H54 (cell line): ENCODE measurements at places on chromosomes 1 and 21.

DNA sequence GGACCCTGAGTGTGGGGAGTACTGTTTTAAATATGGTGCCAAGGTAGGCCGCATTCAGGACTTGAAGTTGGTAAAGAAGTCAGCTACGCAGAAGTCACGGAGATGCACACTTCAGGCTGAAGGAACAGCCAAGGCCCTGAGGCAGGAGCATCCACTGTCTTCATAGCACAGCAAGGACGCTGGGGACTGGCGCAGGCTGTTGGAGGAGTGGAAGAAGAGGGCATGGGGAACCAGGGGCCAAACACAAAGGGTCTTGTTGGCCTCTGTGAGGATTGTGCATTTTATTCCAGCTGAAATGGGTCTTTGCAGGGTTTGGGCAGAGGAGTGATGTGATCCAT lies 16.6 kb downstream of the DNAJC16 start:
- DNase-seq: no peak

- DNase-seq: no peak
Observed at GRCh38 chr21:45549626-45550463, 7.6 kb upstream of the SLC19A1 start.

DNA sequence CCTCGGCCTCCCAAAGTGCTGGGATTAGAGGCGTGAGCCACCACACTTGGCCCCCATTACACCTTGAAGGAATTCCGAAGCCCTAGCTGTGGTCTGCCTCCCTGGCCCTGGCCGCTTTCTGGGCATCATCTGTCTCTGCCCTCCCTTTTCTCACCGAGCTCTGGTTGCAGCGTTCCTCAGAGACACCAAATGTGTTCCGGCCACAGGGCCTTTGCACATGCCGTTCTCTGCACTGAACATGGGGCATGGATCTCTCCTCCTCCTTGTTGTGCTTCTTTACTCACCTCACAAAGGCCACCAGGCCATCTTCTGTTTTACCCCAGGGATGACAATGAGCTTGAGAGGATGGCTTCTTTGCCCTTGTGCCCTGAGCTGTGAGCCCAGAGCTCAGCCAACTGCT lies 39.3 kb downstream of the CA6 start:
- no peak for DNase-seq

GRCh38 chr1:7383671-7384520 lies 387.2 kb upstream of the VAMP3 start:
- no peak for DNase-seq

DNA sequence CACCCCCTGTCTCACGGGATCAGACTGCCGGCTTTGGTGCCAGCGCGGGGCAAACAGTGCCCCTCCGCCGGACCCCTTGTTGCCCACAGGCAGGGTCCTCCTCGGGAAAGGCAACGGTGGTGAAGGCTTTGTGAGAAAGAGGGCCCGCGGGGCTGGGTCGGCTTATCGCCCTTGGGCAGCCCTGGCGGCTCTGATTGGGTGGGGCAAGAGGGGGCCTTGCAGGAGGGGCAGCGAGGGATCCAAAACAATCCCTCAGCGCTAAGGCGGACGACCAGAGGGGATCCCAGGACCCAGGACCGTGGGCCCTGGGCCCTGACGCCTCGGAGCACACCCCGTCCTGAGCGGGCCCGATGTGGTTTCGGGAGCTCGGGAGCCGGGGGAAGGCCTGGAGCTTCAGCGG lies 3.9 kb upstream of the ZNF678 start:
- no peak for DNase-seq

DNA sequence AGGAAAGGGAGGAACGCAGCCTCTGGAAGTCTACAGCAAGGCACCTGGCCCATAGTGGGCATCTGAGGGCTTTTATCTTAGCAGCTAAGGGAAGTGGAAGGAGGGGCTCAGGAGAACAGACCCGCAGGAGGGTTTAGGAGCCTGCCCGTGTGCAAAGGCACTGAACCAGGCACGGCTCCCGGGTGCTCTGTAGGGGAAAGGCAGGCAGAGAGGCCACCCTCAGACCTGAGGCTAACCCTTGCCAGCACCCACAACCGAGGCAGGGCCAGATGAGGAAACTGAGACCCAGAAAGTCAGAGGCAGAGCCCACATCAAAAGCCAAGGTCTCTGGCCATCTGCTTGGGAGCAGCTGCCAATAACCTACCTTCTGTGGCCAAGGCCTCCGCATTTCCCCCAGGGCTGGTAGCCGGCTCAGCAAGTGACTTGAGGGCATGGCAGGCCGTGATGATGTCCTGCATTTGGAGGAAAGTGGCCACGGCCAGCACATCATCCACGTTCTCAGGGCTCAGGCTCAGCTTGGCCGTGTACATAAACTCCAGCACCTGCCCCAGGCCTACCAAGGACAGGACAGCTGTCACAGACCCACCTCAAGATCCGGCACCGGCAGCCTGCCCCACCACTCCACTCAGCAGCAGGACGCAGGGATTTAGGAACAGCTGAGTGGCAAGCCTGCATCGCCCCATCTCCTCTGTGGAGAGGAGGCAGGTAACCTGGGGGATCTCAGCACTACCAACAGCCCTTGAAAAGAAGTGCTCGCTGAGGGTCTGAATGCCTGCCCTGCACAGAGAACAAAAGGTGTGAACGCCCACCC lies 29.1 kb downstream of the ZBTB17 start:
- no peak for DNase-seq

- no peak for DNase-seq
Observed at GRCh38 chr1:107895403-107896191, 69.4 kb downstream of the VAV3 start.

DNA sequence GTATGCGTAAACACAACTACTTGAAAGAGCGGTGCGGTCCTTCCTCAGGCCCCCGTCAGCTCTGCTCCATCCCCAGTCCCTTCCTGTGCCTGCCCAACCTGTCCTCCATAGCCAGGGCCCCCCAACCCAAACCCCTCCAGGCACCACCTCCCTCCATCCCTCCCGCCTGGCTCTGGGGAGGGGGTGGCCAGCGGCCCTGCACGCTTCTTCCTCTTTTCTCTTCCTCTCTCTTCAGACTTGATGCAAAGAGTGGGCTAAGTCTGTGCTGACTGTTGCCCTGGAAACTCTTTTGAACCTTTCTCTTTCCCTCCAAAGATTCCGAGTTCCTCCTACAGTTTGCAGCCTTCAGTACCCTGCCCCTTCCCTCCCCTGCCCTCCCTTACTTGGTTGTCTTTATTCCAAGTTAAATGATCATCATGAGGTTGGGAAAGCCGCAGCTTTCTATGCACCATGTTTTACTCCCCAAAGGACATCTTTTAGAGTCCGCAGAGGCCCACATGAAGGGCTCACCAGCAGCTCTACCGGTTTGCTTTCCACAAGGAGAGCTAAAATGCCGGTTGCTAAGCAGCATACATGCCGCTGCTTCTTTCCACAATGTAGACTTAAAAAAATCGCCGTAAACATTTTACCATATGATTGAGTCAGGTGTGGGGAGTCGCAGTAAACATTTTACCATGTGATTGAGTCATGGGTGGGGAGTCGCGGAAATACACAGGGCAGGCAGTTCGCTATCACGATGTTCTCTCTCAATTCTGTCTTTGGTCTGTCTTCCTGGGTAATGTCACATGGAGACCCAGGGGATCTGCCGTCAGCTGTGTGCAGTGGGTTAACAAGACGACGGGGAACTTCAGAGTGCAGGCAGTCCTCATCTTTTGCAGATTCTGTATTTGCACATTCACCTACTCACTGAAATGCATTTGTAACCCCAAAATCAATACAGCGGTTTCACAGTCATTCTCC lies 525.3 kb downstream of the KIF26B start:
- DNase-seq: no peak

DNA sequence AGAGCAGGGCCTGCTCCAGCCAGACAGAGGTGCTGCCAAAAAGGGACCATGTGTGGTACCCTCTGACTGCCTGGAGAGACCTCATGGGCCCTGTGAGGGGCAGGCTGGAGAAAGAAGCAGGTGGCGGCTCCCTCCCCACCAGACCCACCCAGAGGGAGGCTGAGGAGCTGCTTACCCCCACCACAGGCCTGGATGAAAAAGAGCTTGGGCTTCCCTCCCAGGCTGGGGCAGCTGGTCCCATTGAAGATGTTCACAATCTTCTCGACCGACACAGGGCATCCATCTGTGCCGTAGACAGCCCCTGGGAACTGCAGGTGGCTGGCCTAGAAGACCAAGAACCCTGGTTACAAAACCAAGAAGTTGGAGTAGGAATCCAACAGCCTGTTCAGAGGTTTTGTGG lies 19.6 kb downstream of the CASP9 start:
- no peak for DNase-seq

DNA sequence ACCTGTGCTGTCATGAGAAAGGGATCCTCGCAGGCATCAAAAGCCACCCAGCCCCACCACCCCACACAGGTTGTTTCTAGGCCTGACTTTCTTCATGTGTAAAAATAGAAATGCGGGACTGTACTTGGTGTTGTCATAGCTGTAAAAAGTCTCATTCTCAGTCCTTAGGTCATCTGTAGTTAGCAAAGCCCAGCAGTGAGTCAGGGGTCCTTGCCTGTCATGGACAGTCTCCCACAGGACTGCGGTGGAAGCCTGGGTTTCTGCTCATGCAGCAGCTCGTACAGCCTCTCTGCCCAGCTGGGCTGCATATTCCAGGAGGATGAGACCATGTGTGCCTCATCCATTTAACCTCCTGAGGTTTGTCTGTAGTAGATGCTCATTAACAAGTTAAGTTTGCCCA lies 58.2 kb downstream of the MRPS6 start:
- DNase-seq: no peak

DNA sequence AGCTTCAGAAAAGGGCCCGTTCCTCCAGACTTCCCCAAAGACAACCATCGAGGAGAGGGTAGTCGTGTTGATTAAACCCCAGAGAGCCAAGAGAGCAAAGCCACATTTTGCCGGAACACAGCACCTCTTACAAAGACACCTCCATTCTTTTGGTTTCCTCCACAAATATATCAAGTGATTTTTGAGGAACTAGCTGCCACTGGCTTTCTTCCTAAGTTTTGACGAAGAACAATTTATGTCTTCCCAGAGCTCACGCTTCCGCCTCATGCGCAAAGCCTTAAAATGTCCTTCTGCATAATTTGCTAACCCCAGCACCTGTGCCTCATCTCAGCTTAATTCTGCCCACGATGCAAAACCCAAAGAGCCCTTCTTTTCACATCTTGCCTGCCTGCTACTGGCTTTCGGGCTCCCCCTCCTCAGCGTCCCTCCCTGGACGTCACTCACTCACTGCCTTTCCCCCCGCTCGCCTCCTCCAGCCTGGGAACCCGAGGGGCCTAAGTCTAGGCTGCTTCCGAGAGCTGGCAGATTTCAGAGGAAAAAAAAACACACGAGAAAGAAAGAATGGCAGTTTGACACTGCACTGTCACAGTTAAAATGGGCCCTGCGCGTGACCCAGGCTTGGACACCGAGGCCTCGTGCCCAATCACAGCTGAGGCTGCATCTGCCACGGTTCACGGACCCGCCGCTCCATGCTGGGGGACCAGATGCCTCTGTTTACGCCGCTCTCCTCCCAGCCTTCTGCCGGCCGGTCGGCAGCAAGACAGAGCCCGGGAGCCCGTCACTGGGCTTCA lies 77.6 kb upstream of the IFNAR2 start:
- DNase-seq: no peak

- no peak for DNase-seq
Observed at GRCh38 chr1:45258059-45258650, 51.8 kb upstream of the ZSWIM5 start.

DNA sequence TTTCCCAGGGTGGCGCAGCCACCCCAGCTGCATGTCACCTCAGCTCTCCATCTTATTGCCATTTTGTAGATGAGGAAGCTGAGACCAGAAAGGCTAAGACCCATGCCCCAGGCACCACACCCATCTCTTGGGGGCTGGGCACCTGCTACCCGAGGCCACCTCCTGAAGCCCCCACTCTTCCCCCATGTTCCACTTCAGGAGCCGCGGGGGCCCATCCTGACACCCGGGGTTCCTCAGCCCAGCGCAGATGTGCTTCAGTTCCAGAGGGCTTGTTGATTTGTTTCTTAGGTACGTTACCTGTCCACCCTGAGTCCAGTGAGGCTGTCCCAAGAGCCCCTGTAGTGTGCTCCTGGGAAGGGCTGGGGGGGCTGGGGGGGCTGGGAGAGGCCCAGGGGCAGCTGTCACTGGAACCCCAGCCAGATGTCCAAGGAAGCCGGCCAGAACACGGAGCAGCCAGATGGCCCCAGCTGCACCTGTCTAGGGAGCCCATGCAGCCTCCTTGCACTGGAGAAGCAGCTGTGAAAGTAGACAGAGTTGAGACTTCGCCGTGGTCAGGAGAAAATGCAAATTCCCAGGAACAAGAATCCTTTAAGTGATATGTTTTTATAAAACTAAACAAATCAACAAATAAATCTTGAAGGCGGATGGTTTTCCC lies 17.1 kb upstream of the CCDC27 start:
- no peak for DNase-seq

DNA sequence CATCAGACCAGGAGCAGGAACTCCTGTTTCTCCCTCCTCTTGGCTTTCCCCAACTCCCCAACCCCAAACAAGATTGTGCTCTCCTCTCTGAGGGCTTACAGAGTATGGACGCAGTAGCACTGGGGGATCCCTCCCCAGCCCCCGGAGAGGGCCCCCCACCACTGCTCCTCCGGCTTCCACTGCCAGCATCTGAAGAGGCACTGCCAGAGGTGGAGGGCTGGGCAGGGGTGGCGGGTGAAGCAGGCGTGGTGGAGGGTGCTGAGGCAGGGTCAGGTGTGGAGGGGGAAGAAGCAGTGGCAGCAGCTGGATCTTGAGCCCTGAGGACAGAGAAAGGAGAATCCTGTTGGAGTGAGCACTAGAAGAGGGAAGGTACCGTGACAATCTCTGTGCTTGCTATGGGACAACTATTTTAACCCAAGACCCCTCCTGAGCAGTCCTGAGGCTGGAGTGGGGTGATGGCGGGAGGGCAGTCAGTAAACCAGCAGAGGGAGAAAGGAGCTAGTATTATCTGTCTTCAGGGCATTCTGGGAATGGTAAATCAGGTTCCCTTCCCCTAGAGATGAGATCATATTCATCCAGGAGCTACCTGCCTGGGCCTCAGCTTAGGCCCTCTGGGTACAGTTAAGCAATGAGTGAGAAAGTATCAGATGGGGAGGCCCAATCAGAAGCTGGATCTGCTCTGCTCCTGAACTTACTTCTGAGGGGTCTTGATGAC lies 2.4 kb downstream of the UBQLN4 start:
- no peak for DNase-seq

DNA sequence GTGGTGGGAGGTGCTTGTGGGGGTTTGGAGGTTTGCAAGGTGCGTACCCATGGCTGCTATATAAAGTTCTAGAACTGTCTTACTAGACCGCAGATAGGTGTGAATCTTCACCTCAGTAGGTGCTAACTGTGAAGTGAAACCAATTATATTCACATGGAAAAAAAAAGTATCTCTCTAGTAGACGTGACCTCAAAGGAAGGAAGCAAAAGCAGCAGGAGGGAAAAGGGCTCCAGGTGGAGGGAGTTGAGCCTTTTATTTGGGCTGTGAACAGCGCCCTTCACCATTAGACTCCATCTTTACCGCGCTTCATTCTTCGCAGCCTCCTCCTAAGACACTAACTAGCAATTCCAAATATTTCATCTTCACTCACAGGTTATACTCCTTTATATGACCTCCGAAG lies 129.8 kb downstream of the TBX19 start:
- no peak for DNase-seq
